ENCODE measurements at places on chromosomes 2 and 18.

DNA sequence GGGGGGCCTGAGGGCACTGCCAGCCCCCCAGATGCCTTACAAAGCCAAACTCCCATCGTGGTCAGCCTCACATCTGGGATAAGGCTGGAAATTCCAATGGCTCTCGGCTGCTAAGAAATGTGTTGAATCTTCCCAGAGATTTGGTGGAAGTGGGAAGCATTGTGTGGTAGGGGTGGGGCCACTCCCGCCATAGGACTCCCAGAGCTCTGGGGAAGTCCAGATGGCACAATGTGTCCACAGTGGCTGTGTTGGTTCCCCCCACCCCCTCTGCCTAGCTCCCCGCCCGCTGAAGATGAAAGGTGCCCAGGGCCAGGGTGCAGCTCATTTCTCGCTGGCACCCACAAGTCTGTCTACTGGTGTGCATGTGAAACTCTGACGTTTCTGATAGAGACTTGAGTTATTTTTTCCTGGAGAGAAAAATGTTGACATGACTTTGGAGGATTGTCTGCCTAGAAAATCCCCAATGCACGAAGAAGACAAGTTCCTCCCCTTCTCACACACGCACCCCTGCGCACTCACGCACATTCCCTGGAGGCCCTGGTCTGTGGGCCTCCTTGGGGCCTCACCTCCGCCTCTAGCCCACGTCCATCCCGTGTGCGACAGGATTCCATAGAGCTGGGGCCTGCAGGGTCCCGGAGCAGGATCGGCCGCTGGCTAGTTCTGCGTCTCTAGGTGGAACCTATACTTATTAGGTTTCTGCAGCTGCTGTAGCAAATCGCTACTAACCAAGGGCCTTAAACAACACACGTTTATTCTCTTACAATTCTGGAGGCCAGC lies 199.1 kb downstream of the ZFP36L2 start:
- no peak for DNase-seq

GRCh38 chr2:103860016-103860415 lies 993.9 kb upstream of the POU3F3 start:
- DNase-seq, result no peak

- DNase-seq, result no peak
These were observed 659.3 kb downstream of the LRRTM4 start for GRCh38 chr2:76862901-76863300.

GRCh38 chr2:20434588-20435294 lies 12.1 kb upstream of the RHOB start:
- no peak for DNase-seq

- DNase-seq, result no peak
These were observed 1.7 kb downstream of the NCK2 start for GRCh38 chr2:105746177-105747080.

DNA sequence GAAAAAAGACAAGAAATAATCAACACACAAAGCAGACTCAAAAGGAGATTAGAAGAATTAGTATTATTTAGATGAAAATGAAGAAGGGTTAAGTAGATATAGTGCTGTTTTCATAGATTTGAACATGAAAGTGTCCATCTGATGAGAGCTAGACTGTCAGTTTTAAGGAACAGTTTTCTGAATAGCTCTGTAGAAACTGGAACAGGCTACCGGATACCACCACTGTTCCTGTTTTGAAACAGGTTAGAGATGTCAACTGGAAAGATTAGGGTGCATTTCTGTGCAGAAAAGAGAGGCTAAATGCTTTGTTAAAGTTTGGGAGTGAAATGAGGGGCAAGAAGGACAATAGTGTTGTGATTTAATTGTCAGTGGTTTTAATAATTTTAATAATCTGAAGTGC lies 908.8 kb downstream of the CNTNAP5 start:
- DNase-seq, result no peak
